ENCODE measurements at places on chromosomes 3 and 15.

DNA sequence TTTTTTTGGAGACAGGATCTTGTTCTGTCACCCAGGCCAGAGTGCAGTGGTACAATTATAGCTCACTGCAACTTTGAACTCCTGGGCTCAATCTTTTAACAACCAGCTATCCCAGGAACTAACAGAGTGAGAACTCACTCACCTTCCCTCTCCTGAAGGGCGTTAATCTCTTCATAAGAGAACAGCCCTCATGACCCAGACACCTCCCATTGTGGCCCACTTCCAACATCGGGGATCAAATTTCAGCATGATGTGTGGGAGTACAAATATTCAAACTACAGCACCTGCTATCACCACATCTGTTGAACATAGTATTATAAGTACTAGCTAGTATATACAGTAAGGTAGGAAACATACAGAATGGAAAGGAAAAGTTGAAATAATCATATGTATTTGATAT, 132.5 kb downstream of the DOCK3 start:
- no peak for DNase-seq

DNA sequence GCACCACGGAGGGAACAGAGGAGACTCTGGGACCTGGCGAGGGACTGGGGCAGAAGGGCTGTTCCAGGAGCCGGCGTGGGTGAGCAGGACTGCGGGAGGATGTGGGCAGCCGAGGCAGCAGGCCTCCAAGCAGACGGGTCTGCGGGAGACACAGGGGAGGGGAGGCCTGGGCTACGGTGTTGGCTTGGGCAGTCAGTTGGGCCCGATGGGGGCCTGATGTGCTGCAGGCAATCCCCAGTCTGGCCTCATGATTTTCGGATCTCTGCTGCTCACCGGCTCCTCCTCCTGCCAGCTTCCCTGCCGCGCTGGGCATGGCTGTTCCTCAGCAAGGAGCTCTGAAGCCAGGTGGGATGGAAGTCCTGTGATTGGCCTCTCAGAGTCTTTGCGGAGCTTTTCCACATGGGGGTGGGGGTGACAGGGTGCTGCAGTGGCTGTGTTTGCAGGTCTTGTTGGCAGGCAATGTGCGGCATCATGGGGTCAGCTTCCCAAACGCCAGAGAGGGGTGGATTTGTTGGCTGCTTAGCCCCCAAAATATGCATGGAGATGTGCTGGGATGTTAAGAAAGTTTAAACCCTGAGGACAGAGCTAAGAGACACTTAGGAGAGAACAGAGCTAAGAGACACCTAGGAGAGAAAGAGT, 19.3 kb downstream of the MINAR1 start:
- no peak for DNase-seq

GRCh38 chr3:27729748-27730611, 7.9 kb upstream of the EOMES start:
- no peak for DNase-seq

DNA sequence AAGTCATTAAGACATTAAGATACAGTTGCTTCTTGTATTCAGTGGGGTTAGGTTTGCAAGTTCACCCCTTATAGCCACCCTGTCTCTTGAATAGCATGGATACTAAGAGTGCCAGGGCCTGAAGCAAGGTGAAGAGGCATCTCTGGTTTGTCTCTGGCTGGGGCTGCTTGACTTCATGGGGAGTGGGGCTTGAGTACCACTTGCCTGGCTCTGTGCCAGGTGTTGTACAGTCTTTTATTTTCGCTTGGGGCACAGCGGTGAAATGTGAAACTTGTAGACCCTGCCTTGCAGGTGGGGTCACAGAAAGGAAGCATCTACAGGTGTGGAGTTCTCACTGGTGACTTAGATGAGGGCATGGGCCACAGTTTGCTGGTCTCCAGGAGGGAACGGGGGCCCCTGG, 152.1 kb downstream of the PDE8A start:
- no peak for DNase-seq

DNA sequence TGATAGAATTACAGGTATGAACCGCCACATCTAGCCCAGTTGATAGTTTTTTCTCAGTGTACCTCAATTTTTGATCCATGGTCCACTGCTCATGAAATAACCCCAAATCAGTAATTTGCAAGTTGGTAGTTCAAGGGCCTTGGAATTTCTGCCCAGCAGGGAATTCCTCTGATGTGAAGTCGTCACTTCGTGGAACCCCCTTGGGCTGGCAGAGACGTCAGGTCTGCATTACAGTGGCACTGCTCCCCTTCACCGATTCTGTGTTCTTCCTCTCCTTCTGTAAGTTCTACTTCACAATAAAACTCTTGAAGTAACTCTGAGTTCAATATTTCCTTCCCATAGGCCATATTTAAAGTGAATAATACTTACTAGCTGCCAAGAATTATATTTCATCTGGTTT, 881.0 kb downstream of the OTOL1 start:
- DNase-seq = no peak

DNA sequence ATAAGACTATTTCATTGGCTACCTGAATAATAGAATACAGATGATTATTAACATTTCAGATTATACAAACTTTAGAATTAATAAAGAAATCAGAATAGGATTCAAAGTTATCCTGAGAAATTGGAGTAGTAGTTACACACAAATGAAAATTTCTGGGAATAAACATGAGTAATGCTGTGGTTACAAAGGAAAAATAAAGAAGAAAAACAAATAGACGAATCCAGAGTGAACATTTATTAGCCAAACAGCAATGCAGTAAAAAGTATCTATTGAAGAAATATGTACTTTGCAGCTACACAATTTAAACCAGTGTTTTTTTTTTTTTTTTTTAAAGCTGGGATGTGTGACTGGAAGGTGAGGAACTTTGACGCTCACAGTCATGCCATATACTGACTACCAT, 1159.2 kb downstream of the TUSC7 start:
- DNase-seq = no peak

DNA sequence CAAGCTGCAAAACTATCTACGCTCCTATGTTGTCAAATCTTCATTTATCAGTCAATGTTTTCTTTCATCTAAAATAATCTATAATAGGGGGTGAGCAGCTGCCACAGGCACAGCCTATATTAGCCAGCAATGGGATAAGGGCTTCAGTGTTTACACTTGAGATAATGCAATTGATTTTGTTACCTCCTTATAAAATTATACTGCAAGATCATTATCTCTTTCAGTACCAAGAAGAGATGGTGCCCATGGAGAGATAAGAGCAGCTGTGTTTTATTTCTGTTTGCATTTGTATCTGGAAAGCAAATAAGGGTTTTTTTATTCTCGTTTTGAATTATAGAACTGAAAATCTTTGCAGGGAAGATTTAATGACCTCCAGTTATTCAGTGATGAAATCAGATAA, 68.9 kb downstream of the PLD1 start:
- DNase-seq = no peak

DNA sequence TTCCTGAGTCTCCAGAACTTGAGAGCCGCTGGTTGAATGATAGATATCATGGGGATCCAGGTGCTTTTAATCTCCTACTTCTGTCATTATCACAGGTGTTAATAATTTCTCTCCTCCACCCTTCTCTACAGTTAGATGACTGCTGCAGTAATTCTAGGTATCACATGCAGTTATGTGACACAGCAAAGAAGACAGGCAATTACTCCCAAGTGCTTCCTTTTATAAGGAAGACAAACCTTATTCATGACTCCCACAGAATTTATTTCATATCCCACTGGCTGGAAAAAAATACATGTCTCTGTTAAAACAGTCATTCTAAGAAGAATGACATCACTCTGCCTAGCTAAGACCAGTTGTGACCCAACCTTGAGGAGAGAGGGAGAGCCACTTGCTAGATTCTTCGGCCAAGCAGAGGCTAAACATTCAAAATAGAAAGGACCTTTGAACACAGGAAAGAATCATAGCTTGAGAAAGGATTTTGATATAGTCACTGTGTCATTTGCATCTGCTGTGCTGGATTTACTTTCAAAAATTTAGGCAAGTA, 500.6 kb downstream of the SI start:
- DNase-seq = no peak

GRCh38 chr15:25670025-25670554, 193.0 kb downstream of the ATP10A start:
- no peak for DNase-seq

DNA sequence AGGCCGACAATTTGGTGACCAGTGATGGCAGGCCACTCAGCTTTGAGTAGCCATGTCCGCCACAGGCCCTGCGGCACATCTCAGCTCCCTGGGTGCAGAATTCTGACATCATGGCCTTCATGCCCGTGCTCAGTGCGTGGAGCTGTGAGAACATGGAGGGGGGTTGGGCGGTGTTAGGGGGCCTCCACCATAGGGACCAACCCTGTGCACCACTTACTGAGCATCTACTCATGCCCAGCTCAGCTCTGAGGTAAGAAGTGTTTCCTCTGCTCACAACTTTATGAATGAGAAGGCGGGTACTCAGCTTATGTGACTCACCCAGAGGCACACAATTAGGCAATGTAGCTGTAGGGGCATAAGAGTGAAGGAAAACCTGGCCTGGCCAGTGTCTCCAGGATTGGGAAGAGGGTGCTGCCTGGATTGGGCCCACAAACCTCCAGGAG, 10.5 kb downstream of the ACOX2 start:
- DNase-seq = no peak

DNA sequence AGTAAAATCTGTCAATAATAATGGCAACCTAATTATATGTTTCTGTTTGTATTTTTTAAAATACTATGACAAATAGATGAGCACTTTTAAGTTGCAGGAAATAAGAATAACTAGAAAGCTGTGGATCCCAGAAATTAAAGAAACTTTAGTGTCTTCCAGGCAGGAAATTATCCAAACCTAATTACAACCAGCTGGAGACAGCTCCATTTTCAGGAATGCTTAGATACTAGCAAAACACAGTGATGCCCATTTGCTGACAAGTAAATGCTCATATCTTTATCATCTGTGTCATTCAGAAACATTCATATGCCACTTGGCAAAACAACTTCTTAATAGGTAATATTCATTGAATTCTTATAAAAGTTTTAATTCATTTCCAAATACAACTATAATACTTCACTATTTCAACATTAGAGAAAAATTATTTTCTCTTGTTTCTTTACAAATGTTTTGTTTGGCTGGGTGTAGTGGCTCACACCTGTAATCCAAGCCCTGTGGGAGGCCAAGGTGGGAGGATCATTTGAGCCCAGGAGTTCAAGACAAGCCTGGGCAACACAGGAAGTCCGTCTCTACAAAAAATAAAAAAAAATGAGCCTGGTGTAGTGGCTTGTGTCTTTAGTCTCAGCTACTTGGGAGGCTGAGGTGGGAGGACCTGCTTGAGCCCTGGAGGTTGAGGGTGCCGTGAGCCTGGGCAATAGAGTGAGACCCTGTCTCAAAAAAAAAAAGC, 169.1 kb upstream of the TSPAN3 start:
- no peak for DNase-seq

DNA sequence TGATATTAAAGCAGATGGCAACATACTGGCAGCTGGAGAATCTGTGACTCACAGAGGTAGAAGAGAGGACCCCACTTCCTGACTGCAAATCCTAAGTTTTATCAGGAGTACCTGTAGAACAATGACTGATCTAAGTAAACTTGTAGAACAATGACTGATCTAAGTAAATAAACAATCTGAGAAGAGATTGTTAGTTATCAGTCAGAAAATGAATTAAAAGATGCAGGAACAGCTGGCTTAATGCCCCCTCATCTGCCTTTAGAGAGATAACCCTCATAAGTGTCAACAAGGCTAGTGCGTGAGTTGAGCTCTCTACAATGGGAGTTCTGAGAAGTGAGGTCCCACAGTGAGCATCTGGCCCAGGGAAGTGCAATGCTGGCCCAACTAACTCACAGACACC, 14.6 kb downstream of the ACAD11 start:
- DNase-seq = no peak

- DNase-seq = no peak
Observed at GRCh38 chr3:112314649-112315048, 18.3 kb upstream of the CD200 start.

DNA sequence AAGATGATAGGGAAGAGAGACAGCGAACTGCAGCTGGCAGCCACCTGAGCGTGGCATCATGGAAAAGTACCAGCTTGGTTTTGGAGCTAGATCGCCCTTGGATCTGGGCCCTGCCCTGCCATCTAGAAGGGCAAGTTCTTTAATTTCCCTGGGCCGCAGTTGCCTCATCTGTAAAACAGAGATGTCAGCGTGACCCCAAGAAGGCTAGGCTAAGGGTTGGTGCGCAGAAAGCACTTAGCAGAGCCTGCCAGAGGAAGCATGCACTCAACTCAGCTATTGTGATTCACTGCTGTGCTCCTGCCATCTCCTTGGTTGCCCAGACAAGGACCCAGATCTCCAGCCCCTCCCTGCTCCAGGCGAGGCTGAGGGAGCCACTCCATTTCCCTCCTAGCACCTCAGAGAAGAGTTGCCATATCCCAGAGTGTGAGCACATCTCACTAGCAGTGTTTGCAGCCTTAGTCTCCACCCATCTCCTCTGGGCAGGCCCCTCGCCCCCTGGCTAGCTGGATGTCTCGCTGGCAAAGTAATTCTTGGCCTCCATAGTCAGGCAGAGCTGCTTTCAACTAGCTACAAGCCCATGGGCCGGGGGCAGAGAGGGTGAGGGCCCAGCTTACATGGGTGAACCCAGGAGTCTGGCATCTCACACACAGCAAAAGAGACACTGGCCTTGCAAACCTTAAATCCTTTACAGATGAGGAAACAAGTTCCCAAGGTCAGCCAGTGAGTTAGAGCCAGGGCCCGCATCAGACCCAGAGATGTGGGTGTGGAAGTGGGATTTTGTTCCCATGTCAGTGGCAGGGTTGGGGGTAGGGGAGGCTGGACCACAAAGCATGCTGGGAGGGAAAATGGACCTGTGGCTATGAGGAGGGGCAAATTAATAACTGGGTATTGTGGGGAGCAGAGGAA, 280.7 kb upstream of the TLE3 start:
- no peak for DNase-seq

DNA sequence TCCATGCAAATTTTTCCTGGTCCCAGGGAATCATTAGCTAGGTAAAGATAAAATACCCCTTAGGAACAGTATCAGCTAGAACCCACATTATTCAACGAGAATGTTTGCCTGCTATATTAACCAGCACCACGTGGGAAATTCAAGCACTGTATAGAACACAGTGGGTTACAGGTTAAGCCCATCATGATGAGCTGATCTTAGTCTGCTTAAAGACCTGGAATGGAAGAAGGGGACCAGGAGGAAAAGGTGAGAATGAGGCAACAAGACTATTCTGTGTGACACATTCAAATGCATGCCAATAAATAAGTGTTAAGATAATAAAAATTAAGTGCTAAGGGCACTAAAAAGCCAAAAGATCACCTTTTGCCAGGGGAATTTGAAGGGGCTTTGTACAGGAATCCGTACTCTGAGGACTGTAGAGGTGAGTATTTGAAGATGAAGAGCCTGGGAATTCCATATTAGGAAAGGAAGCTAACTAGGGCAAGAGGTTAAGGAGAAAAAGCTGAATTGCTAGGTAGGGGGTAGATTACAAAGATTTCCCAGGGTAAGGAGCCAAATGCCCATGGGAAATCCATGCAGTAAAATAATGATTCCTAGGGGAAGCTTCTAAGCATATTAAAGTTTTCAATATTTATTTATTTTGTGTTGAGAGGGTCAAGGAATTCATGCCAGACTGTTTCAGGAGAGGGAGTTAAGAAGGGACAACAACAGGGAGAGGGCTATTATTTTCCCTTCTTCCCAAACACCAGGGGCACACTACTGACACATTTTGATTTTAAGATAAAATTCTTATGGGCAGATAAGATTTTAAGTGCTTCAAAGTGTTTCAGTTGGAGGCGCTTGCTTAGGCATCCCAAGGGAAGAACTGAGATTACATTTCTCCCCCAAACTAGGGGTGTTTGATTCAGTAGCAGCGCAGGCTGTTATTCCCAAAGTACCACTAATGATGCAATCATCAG, 2.3 kb upstream of the MED12L start:
- DNase-seq = no peak
